Activated T-cell treated with anti-CD3 and anti-CD28 coated beads, Interleukin-2, amount 50 U/mL, for 4 hours (primary cell): ENCODE measurements at places on chromosomes 11 and 22. TPM values are rescaled to one million over a fixed set of nuclear protein-coding genes. Genes with fewer than 3 reads are reported as not detected.

The MIAT gene
- 11.4 TPM for total RNA-seq

The AMBRA1 gene
- total RNA-seq: 31.7 TPM

The GGTLC3 gene
- total RNA-seq: not detected

The MPPED2 gene
- total RNA-seq: 0.38 TPM

The OR9I1 gene
- not detected for total RNA-seq

The ADORA2A gene
- total RNA-seq: 44.6 TPM

The BLID gene
- not detected for total RNA-seq

The PI4KA gene
- total RNA-seq: 64.1 TPM

The C11orf97 gene
- not detected for total RNA-seq

The SLC22A8 gene
- total RNA-seq: not detected

The JAML gene
- total RNA-seq: 137 TPM

The CRYAB gene
- not detected for total RNA-seq

The TXN2 gene
- total RNA-seq: 108 TPM

The OR2AT4 gene
- not detected for total RNA-seq

The MMP12 gene
- total RNA-seq: not detected

The SCN4B gene
- not detected for total RNA-seq

The TRMU gene
- total RNA-seq: 66.6 TPM

The BIK gene
- total RNA-seq: 10.0 TPM

The BCR gene
- total RNA-seq: 63.1 TPM

The KLHDC7B gene
- 7.4 TPM for total RNA-seq

The OR10G8 gene
- not detected for total RNA-seq

The WT1 gene
- total RNA-seq: 0.30 TPM

The MRGPRX1 gene
- total RNA-seq: not detected

The C11orf71 gene
- total RNA-seq: 8.9 TPM

The BATF2 gene
- total RNA-seq: not detected

The RNF169 gene
- total RNA-seq: 11.9 TPM

The RBMXL2 gene
- total RNA-seq: not detected

The SMIM38 gene
- 0.10 TPM for total RNA-seq

The CASP1 gene
- total RNA-seq: 11.5 TPM

The ANO9 gene
- total RNA-seq: 21.7 TPM

The CD3E gene
- total RNA-seq: 407 TPM

The TRPC6 gene
- not detected for total RNA-seq

The MMP11 gene
- total RNA-seq: 0.69 TPM

The GLB1L2 gene
- total RNA-seq: 10.2 TPM

The P2RY6 gene
- total RNA-seq: not detected

The POU2AF2 gene
- not detected for total RNA-seq

The GP1BB gene
- 0.37 TPM for total RNA-seq

The TRIM51 gene
- total RNA-seq: not detected

The PGA4 gene
- total RNA-seq: not detected

The PGA5 gene
- not detected for total RNA-seq

The PARVA gene
- total RNA-seq: 0.15 TPM

The MRGPRX3 gene
- total RNA-seq: not detected

The GNG3 gene
- not detected for total RNA-seq
